IMR-90 (cell line): ENCODE measurements at places on chromosomes 1 and 21. TPM values are rescaled to one million over a fixed set of nuclear protein-coding genes. Genes with fewer than 3 reads are reported as not detected.

The MTMR11 gene
- polyA plus RNA-seq = 14.3 and 14.6 TPM in 2 replicates

GRCh38 chr1:3907031-3907534 lies 7.0 kb upstream of the C1orf174 start:
- no peak for DNase-seq

DNA sequence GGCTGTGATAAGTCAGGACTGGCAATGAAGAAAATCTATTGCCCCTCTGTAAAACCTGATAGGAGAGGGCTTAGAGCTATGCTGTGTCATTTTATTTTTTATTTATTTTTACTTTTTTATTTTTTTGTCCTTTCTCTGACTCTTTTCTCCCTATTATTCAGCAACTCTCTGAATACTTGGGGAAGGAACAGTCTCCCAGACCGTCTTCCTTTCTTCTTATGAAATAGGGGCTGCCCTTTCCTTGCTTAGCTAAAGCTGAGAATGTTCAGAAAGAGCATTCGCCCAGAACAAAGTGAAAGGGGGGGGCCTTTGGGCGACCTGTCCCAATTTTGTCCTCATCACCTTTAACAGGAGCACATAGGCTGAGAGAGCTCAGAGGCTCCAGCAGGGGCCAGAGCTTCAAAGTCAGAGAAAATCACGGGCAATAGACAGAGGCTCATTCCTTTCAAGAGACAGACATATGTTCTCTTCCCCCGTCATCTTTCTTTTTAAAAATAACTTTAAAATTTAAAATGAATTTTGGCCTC lies 80.9 kb downstream of the RNF220 start:
- no peak for DNase-seq

The KRTAP11-1 gene
- not detected in 2 replicates for polyA plus RNA-seq

DNA sequence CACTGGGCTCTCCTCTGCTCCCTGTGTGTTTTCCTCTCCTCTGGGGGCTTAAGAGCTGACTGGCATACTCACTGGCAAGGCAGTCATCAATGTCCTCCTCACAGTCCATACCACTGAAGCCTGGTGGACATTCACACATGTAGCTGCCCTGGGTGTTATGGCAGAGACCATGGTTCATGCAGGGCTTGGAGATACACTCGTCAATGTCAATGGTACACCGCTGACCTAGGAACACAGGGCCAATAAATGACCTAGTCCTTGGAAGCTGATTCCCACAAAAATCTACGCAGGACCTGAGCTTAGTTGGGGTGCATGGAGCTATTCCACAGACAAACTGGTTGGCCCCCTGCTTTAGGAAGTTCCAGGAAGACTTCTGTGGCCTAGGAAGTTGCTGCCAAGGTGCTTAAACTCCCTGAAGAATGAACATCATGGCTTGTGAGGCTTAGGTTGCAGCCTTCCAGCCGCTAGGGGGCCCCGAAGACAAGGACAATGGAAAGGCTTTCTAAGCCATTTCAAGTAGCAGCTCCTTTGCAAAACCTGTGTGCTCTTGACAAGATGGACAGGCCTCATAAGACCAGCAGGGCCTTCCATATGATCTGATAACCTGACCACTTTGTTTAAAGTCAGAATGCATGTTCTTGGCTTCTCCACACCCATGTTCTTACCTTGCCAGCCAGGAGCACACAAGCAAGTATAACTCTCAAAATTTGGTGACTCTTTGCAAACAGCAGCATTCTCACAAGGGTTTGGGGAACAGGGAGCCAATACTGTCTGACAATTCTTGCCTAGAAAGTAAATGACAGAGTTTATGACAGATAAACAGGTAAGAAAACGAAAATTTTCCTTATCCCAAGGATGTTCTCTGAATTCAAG lies 52.3 kb upstream of the ADAM30 start:
- peak; percentile 78 for DNase-seq

DNA sequence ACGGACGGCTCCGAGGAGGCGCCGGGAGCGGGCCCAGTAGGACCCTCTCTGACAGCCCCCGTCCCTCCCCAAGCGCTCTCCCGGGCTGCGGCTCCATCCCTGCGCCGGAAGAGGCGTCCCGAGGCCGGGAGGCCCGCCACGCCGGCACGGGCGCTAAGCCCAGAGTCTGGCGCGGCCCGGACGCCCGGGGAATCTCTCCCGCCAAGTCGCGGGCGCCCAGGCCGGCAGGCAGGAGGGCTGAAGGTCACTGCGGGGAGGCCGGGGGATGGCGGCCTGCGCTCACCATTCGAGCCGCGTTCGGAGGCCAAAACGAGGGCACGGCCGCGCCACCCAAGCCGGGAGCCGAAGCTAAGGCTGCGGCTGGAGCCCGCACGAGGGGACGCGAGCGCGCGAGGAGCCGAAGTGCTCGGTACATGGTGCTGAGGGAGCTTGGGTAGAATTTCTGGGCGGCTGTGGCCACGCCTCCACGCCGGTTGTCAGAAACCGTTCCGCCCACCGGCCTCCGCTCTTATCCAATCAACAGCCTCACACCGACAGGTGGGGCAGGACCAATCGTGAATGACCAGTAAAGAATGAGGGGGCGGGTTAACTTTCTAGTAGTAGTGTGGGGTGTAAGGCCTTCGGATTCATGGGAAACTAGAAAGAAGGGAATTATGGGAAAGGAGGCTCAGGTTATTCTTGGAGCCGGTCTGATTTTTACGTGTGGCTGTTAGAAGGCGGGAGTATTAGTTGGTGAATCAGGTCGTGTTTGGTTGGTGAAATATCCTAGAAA lies at the start of gene FH:
Gene FH, minus strand, starts transcription at position 448 of the 772 bp plus-strand sequence. Its CDS starts 33 bp downstream, at position 415.
- DNase-seq = peak; percentile 98

The PLXNA2 gene
- polyA plus RNA-seq = 1.1 and 1.2 TPM in 2 replicates

GRCh38 chr21:39681257-39681656 lies 63.7 kb upstream of the IGSF5 start:
- DNase-seq = no peak

- DNase-seq = peak; percentile 11
These were observed 67.1 kb upstream of the NBL1 start for GRCh38 chr1:19577036-19577435.

DNA sequence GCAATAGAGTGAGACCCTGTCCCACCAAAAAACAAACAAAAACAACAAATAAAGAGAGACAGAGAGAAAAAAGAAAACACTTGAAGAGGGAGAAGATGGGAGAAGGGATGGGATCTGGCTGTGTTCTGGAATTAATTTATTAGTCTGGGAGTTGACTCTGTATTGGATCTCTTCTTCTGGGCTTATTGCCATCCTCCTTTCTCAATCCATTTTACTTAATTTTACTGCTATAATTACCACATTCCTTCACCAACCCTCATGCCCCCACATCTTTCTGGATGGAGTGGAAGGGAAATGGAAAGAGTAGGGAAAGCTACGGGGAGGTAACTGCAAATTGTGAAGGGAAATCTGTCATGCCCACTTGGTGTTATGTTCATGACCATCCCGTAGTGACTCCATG lies 42.9 kb downstream of the FMN2 start:
- peak; percentile 24 for DNase-seq

GRCh38 chr1:198238121-198238520 lies 81.3 kb downstream of the NEK7 start:
- DNase-seq = no peak

The TPTE gene
- not detected in 2 replicates for polyA plus RNA-seq

GRCh38 chr1:196608390-196609369 lies at the start of gene KCNT2:
KCNT2 (minus strand) TSS chr1:196608440; CDS start chr1:196608309, 131 bp downstream.
- peak; percentile 29 for DNase-seq

GRCh38 chr1:160022330-160023310 lies 9.2 kb downstream of the PIGM start:
- DNase-seq = no peak

GRCh38 chr1:247467129-247467528 lies 9.2 kb upstream of the OR2B11 start:
- DNase-seq = no peak

- no peak for DNase-seq
These were observed 22.2 kb downstream of the DNM3 start for GRCh38 chr1:171863531-171863930.

- DNase-seq = no peak
These were observed 36.1 kb upstream of the CACYBP start for GRCh38 chr1:174963529-174964125.

The TAS1R1 gene
- polyA plus RNA-seq = 0.05 and 0.10 TPM in 2 replicates

DNA sequence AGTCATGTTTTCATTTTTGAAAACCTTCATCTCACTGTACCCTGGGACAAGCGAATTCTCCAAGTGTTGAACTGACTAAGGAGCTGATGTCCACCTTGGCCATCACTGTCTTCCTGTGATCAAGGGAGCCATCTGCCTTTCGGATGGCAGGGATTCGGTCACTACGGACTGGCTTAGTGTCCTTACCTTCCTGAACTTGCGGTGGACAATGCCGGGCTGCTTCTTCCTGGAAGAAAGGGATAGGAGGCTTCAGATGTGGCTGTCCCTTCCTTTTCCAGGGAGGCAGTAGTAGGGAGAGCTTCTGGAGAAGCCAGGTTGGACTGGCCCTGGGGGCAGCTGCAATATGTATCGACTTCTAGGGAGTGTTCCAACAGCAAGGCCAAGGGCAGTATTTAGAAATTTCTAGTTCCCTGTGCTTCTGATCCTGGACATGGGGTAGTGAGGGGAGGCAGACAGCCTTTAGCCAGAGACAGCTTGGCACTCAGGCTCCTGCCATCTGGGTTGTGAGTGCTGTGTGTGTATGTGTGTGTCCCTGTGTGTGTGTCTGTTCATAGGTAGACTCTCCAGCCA lies 114.6 kb downstream of the IER5 start:
- no peak for DNase-seq
